NCI-H1092 (cell line): ENCODE measurements at places on chromosomes 16 and 17.

DNA sequence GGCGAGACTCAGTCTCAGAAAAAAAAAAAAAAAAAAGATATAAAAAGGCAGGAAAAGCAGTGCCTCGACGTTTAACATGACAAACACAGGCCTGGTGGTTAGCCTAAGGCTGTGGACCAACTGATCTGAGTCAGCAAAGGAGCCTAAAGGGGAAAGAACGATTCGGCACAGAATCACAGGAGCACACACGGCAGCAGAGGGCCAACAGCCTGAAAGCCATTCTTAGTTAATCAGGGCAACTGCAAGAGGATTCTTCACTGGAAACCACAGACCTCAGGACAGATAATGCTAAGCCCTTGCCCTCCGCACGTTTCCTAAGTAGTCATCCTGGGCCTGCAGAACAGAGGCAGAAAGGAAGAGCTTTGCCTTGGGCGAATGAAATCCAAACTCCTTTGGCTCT, 14.7 kb downstream of the TMEM11 start:
- DNase-seq, result no peak

- no peak for DNase-seq
Observed at GRCh38 chr17:49748223-49748622, 15.7 kb downstream of the FAM117A start.

DNA sequence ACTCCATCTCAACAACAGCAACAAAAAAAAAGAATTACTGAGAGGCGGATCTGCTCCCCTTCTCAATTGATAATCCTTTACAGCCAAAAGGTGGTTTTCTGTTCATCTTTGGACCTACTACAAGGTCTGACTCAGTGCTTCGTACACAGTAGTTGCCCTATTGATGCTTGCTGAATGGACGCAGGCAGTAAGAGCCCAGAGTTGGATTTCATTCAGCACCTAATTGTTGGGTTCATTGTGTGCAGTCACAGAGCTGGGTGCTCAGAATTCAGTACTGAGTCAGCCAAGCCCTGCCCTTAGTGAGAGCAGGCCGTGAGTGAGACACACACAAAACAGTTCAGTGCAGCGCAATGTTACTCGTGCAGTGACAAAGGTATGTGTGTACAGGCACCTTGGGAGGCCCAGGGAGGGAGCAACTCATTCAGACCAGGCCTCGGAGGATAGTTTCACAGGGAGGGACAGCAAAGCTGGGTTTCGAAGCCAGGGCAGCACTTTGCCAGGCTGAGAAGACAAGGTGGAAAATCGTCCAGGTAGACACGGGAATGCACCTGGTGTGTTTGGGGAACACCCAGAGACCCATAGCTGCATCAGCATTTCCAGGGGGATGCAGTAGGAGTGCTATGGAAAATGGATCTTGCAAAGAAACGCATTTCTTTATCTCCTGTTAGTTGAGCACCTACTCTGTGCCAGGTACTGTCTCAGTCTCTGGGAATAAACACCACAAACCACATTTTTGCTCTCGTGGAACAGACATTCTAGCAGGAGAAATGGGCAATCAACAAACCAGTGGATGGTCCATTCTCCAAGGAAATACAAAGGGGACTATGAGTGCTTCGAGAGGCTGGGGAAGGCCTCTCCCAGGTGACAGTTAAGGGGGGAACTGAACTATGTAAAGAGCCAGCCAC, 18.1 kb upstream of the KRT17 start:
- no peak for DNase-seq

DNA sequence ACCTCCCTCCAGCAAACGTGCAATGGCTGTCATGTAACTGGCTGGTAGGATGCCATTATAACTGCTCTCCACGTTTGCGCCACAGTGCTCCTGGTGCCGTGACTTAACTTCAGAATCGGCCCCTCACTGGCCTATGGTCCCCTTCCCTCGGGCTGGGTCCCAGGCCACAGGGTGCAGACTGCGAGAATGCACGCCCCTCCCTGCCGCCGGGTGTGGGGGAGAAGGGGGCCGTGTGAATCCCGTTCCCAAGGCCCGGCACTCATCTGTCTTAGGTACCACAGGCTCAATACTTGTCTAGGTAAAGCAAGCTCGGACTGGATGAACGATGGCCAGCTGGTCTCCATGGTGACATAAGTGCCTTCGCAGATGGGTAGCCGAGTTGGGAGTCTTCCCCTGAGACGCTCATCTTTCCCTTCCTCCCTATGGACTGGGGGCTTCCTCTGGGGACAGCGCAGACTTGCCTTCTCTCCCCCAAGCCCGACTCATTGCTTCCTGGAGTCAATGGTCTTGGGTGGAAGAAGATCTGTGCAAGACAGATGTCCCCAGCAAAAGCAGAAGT, 37.8 kb downstream of the TIMM22 start:
- DNase-seq, result no peak

DNA sequence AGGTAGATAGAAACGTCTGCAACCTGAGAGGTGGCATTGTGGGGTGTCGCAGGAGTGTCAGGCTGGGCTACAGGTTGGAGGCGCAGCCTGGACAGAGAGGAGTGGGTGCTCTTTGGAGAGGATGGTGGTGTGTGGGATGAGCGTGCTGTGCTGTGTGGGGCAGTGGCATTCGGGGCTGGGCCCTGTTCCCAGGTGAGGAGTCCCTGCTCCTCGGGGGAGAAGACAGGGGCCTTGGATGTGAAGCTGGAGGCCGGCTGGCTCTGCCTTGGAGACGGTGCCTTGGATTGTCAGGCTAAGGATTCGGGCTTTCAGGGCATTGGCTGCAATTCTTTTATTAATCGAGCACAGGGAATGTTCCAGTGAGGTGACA, 69.3 kb downstream of the BANP start:
- no peak for DNase-seq

GRCh38 chr16:30972872-30973271, 12.1 kb upstream of the HSD3B7 start:
- DNase-seq, result no peak

DNA sequence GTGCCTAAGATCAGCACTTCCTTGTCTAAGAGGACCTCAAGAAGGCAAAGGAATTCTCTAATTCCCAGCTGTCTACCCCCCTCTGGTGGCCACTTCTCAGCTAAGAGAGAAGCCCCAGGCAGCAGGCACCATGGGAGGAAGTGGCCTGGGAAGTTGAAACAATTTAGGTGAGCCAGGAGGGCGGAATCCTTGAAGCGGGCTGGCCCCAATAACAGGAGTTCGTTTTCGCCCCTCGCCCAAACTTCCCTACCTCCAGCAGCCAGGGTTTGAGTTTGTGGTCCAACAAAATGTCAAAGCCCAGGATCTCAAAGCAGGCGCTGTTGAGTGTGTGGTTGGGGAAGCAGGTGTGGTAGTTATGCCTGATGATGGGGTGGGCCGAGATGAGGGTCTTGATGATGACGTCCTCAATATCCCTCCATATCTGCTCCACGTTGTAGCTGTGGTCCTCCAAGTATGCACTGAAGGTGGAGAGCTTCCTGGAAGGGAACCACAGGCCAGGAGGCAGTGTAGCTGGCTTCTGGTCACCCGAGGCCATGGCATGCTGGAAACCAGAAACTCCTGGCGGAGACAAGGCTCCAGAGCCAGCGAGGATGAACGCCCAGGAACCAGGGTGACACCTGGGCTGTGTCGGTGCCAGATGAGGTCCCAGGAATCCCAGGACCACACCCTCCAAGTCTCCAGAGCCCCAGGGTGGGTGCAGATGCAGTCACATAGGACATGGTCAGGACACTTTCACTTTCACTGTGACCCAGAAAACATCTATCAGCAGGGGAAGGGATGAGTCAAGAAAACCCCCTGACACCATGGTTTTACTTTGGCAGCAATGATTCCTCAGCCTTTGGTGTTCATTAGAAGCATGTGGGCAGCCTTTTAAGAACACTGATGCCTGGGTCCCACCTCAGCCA, 25.6 kb downstream of the TTLL6 start:
- DNase-seq, result peak; percentile 57

DNA sequence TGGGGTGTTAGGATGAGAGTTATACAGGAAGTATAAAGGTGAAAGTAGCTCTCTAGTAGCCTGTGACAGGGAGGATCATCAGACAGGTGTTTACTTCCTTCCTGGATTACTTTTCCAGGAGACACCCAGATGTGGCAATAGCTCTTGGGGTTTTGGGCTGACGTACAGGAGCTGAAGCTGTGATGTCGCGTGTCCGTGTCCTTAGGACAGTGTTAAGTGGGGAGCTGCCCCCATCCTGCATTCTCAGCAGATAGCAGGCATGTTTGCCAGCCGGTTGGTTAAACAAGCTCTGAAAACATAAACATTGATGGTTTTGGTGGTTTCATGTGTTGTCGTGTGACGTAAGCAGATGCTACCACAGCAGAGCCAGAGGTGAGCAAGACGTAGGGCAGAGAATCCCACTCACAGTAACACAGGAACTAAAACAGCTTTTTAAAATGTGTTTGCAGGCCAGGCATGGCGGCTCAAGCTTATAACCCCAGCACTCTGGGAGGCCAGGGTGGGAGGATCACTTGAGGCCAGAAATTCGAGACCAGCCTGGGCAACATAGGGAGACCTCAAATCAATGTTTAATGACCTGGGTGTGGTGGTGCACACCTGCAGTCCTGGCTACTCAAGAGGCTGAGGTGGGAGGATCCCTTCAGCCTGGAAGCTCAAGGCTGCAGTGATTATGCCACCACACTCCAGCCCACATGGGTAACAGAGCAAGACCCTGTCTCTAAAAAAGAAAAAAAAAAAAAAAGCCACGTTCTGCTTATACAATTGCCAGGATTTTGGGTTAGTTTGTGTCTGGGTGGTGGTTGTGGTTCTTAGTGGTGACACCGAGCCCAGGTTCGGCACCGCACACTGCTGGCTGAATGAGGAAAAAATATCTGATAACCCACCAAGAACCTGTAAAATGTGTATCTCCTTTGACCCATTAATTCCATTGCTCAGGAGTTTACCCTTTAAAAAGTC, 18.2 kb upstream of the IL17C start:
- no peak for DNase-seq

- no peak for DNase-seq
Observed at GRCh38 chr17:11637796-11638195, 39.5 kb downstream of the DNAH9 start.

DNA sequence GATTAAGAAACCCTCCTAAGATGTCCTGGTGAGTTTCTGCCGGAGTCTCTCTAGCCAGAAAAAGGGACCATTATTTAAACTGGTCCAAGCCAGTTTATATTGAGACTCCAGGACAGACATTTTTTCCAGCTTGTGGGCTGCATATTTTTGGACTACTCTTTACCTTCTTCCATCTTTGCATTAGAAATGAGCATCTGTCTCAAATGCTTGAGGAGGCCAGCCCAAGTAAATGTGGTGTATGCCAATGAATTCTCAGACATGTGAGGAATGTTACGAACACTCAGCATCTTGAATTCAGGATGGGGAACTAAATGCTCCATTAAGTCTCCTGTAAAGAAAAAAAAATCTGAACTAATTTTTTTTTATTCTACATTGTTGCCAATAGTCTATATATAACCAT, 18.4 kb downstream of the TUBD1 start:
- DNase-seq, result no peak

DNA sequence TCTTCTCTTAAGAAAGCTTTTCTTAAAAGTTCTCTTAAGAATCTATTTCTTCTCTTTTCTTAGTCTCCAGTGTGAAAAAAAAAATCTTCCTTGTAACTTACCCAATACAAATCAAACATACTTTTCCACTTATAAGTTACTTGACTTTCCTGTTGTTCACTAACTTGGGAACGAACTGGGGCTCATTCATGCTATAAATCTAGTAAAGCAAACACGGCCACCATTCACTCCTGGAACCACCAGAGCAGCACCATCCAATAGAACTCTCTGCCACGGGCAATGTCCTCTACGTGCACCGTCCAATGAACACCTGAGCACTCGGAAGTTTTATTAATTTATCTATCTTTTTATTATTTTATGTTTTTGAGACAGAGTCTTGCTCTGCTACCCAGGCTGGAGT, 20.8 kb downstream of the SRP68 start:
- no peak for DNase-seq
